Stimulated activated CD8-positive, alpha-beta memory T cell treated with anti-CD3 and anti-CD28 coated beads, Interleukin-2, amount 100 ng/mL, for 48 hours (primary cell): ENCODE measurements at places on chromosomes 6 and 20.

GRCh38 chr6:64256483-64256882 lies 620.9 kb downstream of the PHF3 start:
- DNase-seq = no peak

DNA sequence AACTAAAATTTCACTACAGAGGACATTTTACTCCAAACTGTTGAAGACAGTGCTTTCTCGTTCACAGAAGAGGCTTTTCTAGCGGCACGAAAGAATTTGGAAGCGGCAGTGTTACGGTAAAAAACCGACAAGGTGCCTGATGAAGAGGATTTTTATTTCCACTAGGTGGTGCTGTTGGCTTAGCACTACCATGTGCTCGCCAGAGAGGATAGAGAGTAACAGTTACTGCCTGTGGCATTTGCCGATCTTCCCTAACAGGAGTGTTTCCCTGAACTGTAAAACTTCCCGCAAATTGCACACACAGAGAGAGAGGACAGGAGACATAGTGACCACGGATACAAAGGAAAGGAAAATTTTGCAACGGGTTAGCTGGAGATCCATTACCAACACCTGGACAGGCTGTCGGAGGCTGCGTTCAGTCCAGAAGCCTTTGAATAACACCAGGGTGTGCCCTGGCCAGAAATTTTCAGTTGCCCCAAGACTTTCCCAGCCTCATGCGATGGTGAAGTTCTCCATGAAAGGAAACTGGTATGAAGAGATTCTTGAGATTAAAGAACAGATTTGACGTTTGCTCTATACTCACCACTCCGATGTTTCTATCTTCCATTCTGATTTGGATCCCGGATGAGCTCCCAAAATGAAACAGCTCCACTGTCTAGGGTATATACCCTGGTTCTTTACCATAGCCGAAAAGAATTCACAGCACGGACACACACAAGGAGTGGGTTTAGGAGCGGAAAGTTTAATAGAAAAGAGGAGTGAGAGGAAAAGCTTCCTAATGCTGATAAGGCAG lies 48.1 kb downstream of the HLA-DPB1 start:
- DNase-seq = no peak

DNA sequence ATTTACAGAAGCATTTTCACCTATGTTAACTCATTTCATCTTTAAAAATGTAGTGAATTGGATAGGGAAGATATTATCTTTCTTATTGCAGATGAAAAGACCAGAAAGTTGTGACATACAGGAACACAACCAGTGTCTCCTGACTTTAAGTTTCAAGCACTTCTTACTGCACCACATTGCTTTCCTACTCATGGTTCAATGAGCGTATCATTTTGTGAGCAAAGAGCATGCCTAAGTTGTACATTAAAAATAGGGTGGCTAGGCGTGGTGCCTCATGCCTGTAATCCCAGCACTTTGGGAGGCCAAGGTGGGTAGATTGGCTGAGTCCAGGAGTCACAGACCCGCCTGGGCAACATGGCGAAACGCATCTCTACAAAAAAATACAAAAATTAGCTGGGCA lies 21.2 kb upstream of the RNGTT start:
- DNase-seq = no peak

- no peak for DNase-seq
Observed at GRCh38 chr20:37343994-37344355, 2.0 kb upstream of the SRC start.

GRCh38 chr6:56235245-56235644 lies 12.1 kb downstream of the COL21A1 start:
- DNase-seq = no peak
